ENCODE measurements at places on chromosomes 6 and 20.

DNA sequence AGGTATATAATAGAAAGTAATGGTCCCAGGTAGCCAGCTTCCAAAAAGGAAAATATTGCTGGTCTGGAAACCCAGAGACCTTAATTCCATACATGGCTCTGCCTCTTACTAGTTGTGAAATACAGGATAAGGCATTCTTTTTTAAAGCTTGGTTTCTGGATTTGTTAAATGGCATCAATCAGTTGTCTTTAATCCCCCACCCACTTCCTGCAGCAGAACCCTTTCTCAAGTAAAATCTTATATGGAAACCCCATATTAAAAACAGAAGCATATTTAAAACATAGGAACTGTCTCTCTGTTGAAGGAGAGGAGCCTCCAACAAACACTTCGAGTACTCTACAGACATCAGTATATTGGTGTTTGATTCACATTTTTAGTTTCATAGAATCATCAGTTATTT, 6.2 kb upstream of the LCA5 start:
- DNase-seq, result no peak

DNA sequence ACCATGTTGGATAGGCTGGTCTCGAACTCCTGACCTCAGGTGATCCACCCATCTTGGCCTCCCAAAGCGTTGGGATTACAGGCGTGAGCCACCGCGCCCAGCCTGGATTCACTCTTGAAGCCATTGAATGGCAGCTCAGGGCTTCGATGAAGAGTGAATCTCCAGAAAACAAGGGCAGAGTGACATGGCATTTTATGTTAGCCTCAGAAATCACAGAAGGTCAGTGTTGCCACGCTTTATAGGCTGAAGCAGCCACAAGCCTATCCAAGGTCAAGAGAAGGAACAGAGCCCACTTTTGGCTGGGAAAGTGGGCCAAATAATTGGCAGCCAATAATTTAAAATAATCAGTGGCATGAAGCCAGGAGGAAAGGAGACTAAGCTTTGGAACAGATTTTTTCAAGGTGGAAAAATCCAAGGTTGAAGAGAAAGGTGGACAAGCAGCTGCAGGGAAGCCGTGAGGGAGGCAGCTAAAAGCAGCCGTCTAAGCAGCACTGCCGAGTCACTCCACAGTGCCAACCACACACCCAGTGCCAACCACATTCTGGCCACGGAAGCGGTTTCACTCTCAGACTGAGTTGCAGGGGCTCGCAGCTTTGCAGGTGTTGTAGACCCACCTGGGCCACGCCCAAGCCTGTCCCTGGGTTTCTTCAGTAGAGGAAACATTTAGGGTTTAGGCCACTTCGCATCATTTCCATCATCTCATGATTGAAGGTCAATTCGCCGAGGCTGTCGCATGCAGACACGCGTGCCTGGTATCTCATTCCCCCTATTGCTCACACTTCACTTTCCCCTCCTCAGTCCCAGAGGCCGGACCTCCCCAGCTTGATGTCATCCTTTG, 17.4 kb upstream of the AVP start:
- no peak for DNase-seq

- DNase-seq, result no peak
Observed at GRCh38 chr6:165308926-165309731, at the start of gene C6orf118. Gene C6orf118 (minus strand): TSS chr6:165309605. CDS start chr6:165309586, 19 bp downstream.

DNA sequence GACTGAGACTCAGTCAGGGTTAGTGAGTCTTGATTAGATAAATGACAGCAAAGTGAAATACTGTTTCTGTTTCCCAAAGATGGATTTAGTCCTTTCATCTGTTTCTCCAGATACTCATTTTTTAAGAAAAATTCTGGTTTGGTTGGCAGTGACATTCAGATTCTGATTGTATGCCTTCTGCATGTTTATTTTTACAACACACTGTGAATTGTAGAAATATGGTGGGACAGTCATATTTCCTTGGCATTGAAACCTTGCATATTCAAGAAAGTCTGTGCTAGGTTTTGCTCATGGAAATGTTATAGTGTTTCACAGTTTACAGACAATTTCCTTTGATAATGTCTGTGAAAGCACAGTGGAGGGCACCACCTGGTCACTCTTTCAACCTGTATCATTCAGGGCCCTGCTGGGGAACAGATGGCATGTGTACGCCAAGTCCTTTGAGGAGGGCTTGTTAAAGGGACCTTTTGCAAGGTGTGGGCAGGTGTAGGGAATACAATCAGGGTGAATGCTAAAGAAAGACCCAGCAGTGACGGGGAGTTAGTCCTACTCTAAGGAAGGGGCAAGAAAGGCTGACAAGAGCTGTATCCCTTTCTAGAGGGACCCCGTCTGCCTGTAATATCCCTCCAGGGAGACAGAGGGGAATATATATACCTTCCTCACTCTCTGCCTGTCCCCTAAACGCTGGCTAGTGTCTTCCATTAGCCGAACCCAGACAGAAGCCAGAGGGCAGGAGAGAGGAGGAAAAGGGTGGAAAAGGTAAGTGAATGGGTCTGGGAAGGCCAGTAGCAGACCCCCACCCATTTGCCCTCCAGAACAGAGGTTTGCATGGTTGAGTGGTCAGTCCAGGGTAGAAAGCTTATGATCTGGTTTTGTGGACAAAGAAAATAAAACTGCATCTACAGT, 10.2 kb downstream of the PLCB4 start:
- no peak for DNase-seq

DNA sequence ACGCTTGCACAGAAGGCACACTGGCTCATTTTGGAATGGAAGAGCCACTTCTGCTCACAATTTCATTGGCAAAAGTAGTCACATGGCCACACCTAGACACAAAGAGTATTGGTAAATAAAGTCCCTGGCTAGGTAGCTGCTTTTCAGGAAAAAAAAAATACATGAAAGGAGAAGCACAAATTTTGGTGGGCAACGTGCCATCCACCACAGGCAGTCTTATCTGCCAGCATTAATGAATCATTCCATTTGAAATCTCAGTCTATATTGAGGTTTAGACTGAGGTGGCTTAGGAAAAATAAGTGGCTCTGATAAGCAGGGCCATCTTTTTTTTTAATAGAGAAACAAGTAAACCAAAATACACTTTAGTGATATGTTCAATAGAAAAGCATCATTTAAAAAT, 44.3 kb downstream of the ADGRB3 start:
- DNase-seq, result no peak

- no peak for DNase-seq
Observed at GRCh38 chr20:14553774-14554534, 216.5 kb upstream of the FLRT3 start.

- no peak for DNase-seq
Observed at GRCh38 chr6:43294536-43294935, 3.5 kb upstream of the SLC22A7 start.

DNA sequence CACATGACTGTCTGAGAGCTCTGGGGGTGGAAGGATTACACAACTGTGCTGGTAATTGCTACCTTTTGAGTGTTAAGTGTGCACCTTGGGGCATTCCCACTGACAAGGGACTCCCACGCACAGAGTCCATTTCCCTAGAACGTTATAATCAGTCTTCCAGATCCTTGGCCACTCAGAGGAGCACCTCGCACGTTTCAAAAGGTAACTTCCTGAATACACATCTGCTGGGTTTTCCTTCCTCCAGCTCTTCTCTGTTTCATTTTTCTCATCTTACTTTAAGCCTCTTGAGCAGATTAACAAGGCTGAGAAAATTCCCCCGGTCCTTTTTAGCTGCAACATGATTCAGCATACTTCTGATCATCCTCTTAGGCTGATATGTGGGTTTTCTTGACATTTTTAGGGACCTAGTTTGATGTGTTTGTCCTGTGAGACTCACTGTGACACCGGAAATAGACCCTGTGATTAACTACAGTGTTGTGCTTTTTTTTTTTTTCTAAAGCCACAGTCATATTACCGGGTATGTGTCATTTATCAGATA, 98.4 kb upstream of the DUSP22 start:
- DNase-seq, result no peak

DNA sequence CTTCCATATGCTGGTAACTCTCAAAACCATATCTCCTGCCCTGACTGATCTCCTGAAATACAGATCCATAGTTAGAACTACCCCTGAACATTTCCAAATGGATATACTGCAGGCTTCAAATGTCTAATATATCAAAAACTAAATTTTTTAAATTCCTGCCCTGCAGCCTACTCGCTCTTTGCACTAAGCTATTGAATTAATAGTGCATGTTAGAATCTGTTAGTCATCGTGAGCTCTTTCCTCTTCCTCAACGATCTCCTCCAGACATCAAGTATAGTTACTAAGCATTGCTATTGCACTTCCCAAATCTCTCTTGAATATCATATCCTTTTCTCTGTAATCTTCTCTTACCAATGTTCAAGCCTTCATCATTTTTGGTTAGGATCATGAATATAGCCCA, 26.0 kb upstream of the RSPO3 start:
- no peak for DNase-seq

DNA sequence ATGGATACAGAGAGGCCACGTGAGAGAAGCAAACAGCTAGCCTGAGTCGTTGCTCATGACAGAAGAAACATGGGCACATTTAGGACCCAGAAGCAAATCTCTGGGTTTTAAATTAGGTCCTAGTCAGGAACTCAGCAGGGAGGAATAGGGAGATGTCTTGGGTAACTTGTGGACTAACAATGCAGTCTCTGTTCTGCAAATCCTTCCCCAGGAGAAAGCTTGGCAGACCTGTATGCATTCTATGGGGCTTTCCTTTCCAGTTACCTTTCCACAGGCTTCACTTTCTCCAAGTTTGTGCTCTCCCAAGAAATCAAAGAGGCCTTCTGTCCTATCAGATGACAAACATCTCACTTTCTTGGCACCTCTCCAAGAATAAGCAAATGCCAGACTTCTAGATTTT, 47.2 kb upstream of the PLCB4 start:
- DNase-seq, result no peak

- DNase-seq, result no peak
Observed at GRCh38 chr20:45948742-45949541, 14.5 kb downstream of the PCIF1 start.

DNA sequence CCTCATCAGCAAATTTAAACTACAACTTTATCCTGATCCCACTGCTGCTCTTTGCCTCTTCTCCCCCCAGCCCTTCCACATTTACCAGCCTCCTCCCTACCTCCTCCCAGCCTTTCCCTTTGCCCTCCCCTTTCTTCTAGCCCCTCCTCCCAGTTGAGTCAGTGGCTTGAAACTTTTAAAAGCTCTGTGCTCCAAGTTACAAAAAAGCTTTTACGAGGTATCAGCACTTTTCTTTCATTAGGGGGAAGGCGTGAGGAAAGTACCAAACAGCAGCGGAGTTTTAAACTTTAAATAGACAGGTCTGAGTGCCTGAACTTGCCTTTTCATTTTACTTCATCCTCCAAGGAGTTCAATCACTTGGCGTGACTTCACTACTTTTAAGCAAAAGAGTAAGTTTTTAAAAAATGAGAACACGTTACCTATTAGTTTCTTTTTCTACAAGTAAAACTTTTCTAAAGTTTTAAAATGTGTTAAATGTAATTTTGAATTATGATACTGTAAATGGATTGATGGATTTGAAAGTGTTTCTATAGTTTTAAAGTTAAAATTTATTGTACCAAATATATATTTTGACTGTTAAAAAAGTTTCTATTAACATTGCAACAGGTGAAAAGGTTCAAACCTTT, at the start of gene GJA1:
GJA1 (plus strand) TSS at position 203 of the 626 bp plus-strand sequence. CDS start 11,202 bp downstream, outside the sequence.
- DNase-seq, result no peak

DNA sequence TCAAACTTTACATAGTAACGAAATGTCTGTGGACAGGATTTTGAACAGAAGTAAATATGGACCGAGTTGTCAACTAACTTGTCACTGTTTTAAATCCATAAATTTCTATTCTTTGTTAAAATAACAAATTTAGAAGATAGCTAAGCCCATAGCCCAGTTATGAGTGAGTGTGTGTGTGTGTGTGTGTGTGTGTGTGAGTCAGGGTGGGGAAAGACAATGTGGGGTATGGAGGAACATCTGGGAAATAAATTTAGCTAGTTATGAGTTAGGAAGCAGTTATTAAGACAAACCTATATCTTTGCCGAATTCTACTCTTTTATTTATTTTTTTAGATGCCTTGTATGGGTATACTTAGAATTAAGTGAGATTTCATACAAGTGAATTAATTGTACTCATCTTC, 9.0 kb downstream of the TPBG start:
- no peak for DNase-seq

DNA sequence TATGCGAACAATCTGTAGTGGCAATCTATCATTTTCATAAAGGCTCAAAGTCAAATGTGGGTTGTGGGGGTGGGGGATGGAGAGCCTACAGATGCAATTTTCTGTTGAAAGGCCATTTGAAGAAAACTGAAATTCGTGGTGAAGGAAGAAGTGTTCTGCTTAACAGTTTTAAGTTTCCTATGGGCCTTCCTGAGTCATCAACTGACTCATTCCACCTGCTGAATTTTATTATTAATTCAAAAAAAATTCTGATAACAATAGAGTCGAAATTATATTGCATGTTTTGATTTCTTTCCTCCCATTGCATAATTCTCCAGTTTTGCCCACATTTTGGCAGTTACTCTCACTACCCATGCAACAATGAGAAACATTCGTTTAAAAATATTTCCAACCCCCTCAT, 622.3 kb upstream of the ARID1B start:
- DNase-seq, result no peak

DNA sequence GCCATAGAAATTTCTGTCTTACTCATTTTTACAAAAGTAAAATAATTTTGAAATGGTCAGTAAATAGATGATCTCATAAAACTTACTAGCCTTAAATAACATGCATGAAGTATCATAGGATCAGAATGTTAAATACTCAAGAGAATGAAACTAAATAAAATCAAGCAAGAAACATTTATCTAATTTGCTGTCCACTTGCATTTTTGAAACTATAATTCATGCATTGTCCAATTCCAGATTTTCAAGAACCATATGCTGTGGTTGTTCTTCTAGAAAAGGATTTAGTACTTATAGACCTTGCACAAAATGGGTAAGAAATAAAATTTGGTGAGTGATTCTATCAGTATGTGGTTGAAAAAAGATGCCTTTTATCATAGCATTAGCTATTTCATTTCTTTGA, 107.0 kb downstream of the STXBP5 start:
- DNase-seq, result no peak

- DNase-seq, result no peak
Observed at GRCh38 chr20:36775826-36776225, 2.3 kb upstream of the DSN1 start.

DNA sequence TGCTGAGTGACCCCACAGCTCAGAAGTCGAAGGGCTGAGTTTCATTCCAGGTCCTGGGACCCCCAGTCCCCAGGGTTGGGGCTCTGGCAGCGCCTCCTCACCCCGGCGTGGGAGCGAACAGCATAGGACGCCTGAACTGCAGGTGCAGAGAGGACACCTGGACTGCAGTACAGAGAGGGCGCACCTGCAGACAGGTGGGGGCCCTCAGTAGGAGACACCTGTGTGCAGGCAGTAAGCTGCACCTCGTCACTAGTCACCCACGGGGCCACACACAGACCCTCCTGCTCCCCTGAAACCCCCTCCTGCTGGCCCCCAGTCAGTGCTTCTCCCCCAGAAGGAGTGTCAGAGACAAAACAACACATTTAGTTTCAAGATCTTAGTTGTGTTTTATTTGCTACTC, 8.6 kb upstream of the NKAIN4 start:
- no peak for DNase-seq

GRCh38 chr6:122347280-122347679, 52.2 kb upstream of the HSF2 start:
- no peak for DNase-seq
